GM12864 (cell line): ENCODE measurements at places on chromosomes 1 and 21.

GRCh38 chr1:19349999-19350398 is 37.9 kb downstream of the SLC66A1 start:
- no peak for DNase-seq

- DNase-seq, result no peak
Observed at GRCh38 chr1:7648761-7649384, 122.2 kb upstream of the VAMP3 start.

- DNase-seq, result no peak
Observed at GRCh38 chr1:56322211-56322610, 257.2 kb downstream of the PLPP3 start.

DNA sequence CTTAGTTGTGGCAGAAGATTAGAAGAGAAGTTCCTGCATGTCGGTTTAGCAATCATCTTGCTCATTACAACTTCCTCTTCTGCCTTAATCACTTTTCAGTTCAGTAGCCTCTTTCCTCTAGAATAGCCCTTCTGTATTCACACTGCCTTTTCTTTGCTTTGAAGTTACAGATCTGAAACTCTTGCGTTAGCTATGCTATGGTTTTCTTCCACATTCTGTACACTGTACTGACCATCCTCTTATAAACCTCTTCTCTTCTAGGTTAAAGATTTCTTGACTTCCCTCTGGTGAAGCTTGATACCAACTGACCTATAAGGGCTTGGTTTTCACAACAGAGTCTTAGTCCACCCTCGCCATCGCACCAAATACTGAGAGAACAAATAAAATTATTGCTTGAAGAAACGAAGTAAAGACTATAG is 35.0 kb downstream of the C21orf91 start:
- peak; percentile 72 for DNase-seq

GRCh38 chr1:6447818-6448748 is 17.9 kb downstream of the TNFRSF25 start:
- no peak for DNase-seq

DNA sequence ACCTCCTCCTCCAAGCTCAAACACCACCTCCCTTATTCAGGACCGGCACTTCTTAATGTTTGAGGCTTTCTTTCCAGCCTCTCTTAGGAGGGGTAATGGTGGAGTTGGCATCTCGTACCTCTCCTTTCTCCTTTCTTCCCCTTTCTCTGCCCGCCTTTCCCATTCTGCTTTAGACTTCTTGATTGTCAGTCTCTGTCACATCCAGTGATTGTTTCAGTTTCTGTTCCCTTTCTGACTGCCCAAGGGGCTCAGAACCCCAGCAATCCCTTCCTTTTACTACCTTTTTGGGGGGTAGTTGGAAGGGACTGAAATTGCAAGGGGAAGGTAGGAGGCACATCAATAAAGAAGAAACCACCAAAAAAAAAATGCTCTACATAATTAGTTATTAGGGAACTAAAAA is 5.6 kb downstream of the ELK4 start:
- no peak for DNase-seq

GRCh38 chr21:35475009-35475408 is 425.9 kb upstream of the RUNX1 start:
- no peak for DNase-seq

- DNase-seq, result no peak
Observed at GRCh38 chr21:30058928-30059327, 107.7 kb downstream of the CLDN17 start.

DNA sequence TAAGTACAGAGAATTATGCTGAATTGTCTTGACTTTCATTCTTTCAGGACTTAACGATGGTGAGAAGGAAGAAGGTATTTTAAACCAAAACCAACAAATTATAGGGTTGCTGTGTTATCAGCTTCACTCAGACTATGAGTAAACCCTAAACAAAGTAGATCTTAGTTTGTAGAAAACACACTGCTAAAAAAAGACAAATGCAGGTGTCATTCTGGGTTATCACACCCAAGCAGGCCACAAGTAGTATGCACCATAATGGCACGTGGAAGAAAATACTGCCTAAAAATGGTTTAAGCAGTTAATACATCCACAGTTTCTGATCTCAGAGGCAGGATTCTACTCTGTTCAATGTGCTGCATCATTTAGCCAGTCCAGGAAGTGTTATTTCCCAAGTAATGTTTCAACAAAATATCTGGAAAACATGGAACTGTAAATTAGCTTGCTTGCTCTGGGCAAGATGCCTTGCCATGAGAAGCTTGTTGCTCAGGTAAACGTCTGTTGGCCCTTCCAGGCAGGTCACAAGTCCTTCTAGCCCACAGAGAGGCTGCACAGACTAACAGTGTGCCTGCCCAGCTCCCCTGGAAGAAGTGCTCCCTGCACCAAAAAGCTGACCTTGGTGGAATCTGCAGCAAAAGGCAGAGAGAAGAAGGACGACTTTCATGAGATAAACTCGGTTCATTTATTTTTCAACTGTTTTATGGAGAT is 4.1 kb downstream of the DIPK1A start:
- DNase-seq, result peak; percentile 82

GRCh38 chr1:27604579-27605299 is 795 bp upstream of the AHDC1 start:
- DNase-seq, result no peak

DNA sequence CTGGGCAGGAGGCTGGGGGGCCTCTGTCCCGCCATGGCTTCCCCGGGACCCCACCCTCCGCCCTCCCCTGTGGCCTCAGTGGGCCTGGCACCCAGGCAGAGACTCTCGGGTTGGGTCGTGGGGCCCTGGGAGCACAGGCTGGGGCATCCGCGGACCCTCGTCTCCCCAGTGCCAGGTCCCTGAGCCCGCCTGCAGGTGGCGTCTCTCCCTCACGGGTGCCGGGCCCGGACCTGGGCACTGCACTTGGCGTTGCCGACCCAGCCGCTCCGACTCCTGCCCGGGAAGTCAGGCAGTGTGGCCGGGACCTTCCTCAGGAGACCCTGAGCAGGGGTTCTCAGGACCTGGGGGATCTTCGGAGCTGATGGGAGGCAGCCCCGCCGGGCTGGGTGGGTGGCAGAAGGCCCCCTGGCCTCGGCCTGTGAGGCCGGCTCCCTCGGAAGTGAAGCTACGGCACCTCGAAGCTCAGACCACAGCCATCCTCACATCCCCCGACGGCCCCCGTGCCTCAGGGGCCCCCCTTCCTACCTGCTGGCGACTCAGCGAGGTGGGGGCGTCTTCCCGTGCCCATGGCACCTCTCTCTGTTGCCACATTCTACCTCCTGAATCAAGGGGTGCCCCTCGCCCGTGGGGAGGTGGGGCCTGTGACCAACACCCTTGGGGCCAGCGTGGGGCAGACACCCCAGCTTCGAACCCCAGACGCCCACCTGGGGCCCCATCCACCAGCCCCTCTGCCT is 6.4 kb upstream of the C1orf159 start:
- no peak for DNase-seq

DNA sequence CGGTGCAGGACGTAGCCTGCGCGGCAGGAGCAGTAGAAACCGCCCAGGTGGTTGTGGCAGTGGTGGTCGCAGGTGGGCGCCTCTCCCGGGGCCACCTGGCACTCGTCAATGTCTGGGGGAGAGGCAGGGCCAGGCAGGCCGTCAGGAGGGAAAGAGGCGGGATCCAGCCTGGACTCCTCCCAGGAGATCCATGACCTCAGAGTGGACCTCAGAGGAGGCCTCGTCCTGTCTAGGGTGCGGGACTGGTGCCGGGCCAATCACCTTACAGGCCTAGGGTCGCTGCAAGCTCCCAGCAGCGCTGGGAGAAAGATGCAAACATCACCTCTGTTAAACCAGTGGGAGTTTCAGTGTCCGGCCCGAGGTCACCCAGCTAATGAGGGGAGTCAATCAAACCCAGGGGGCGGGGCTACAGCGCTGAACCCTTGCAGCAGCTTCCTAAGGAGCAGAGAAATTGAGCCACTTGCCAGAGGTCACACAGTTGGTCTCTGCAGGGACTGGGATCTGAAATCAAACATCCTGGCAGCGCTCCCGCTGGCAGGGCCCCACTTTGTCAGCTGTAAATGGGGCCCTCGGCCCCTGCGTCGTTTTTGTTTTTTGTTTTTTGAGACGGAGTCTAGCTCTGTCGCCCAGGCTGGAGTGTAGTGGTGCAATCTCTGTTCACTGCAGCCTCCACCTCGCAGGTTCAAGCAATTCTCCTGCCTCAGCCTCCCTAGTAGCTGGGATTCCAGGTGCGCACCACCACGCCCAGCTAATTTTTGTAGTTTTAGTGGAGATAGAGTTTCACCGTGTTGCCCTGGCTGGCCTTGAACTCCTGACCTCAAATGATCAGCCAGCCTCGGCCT is 1.4 kb downstream of the MASP2 start:
- DNase-seq, result no peak

GRCh38 chr1:184682956-184683355 is 71.7 kb downstream of the EDEM3 start:
- no peak for DNase-seq
